Activated CD4-positive, alpha-beta memory T cell treated with anti-CD3 and anti-CD28 coated beads for 36 hours (primary cell): ENCODE measurements at places on chromosomes 2 and 18.

- no peak for DNase-seq
These were observed 348.2 kb downstream of the ALK start for GRCh38 chr2:29573147-29573546.

DNA sequence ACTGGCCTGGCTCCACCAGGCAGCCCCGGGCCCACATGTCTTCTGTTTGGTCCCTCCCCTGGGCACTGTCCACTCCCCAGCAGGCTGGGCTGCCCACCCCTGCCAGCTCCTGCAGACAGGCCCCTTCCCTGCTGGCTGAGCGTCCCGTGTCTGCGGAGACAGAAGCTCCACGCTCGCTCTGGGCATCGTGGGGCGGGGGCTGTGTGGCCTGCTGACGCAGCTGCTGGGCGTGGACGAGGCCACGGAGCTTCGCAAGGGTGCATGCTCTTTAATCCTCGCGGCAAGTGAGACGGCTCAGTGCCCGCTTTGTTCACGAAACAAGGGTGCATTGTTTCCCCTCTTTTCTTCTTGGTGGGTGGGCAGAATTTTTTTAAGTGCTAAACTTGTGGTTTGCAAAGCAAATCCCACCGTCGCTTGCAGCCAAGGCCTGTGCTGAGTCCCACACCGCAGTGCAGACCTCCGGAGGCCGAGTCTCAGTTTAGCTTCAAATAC, 132.8 kb upstream of the CTDP1 start:
- no peak for DNase-seq

DNA sequence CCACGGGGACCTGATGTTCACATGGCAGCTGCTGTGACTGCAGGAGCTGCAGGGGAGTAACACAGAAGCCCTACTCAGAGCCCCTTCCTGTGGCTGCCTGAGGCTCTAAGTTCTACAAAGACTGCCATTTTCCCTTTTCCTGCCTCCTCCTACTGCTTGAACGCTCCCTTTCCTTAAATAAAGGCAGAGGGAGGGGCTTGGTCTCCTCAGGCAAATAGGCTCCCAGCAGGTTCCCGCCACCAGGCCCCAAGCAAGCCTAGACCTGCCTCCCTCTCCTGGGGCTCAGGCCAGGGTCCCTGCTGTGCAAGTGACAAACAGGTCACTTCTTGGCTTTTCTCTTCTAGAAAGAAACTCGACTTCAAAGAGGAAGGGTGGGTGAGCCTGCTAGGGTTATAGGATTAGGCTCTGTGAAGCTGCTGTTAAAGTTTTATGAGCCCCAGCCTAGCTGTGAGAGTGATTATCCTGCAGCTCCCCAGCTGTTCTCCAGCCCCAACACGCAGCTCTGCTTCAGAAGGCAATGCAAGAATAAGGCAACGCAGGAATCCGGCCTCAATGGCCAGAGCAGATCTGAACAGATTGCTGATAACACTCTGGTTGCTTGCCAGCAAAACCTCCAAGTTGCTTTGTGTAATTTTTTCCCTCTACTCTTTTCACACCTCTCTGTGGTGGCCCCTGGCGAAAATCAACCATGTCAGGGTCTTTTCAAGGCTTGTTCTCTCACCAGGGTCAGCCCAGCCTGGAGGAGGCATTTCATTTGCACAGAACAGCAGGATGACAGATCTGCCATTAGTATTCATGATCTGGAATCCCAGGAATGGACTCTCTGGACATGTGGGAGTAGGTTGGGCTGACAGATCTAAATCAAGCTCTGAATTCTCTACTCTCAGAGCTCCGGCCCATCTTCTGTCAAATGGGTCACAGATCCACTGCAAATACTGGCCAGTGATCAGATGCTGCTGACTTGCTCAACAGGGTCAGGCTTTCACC, 71.3 kb downstream of the MRO start:
- no peak for DNase-seq

- DNase-seq = no peak
These were observed 546.7 kb downstream of the EPHA4 start for GRCh38 chr2:221025398-221025797.

DNA sequence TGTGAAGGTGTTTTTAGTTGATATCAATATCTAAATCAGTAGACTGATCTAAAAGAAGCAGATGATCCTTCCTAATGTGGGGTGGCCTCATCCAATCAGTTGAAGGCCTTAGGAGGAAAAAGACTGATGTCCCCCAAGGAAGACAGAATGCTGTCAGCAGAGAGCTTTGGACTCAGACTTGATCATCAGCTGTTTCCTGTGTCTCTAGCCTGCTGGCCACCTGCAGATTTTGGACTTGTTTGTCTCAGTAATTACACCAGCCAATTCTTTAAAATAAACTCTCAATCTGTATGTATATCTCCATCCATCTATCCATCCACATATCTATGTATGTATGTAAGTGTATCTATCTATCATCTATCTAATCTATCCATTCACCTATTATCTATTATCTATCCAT, 301.3 kb downstream of the LPIN1 start:
- no peak for DNase-seq

DNA sequence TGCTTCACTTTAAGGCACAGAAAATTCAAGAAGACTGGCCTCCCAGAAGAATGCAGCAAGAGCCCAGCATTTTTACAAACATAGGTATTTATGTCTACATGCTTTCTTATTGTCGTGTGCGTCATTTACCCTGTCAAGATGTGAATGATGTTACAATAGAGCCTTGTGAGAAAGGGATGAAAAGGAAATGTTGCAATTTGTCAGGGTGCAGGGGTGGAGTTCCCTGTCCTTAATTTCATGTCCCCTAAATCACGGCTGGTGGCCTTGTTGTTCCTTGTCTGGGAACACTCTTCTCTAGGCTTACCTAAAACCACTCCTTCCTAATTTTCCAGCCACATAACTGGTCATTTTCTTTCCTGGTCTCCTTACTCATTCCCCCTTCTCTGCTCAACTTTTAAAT, 194.2 kb downstream of the TXNL1 start:
- DNase-seq = no peak

DNA sequence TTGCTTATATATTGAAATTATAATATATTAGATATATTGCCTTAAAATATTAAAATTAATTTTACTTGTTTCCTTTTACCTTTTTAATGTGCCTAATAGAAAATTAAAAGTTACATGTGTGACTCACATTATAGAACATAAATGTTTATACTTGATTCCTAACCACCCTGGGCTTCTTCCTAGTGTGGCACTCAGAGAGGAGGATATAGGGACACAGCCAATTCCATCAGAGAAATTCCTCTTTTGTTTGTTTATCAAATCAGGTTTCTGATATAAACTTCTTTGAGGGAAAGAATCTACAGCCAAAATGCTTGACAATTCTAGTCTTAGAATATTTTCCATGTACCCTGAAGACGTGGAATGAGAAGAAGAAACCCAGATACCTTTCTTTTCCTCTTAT, 348.9 kb upstream of the NRP2 start:
- no peak for DNase-seq
